ENCODE measurements at places on chromosomes 2 and 18.

DNA sequence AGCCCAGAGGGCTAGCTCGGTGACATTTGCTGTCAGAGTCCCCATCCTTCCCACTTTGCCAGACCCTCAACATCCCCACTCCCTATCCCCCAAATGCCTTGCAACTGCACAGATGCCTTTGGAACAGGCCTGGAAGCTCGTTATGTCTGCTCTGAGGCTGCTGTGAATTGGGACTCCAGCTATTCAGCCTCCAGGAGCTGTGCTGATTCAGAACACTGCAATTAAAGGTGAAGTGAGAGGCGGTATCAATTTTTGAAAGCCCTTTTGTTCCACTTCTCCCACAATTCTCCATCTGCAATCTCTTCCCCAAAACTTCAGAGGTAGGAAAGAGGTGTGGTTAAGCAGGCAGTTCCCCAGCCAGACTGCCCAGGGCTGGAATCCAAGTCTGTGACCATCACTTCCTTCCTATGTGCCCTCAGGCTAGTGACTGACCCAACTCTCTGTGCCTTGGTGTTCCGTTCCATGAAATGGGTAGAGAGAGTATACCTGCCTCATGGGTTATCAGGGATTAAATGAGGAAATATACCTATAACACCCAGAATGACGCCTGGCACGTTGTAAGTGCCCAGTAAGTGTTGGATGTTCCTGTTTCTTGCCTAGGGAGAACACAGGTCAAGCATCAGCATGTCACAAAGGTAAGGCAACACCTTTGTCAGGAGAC is 17.5 kb downstream of the NOSTRIN start:
- DNase-seq = no peak

GRCh38 chr2:55772109-55772980 is 78.7 kb upstream of the PNPT1 start:
- DNase-seq = no peak

DNA sequence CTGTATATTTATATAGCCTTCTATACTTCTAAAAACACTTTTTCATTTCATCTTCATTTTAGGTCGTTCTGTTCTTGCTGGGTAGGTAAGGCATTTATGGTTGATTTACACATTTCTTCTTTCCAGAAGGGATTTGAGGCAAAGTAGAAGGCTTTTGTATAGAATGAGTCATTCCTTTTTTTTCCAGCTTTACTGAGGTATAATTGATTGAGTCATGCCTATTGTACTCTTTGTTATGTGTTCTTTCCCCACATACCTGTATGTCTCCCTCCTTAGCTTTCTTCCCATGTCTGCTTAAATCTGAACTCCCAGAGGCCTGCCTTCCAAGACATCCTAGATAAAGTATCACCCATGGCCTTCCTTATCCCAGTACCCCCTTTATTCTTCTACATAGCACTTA is 4.8 kb upstream of the CDC42EP3 start:
- peak; percentile 79 for DNase-seq

DNA sequence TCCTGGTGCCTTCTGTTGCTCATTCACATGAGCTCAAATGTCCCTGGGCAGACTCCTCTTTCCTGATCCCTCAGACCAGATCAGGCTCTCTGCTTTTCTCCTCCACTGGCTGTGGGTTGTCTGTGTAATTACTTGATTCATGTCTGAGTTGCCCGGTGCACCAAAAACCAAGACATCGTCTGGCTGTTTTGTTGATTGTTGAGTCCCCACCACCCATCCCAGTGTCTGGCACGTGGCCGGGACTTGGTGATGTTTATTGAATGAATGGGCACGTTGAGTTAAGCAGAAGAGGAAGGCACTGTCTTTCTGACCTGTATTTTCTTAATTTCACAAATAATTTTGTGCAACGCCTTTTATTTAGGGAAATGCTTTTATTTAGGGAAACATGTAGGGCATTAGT is 499.1 kb upstream of the HS6ST1 start:
- DNase-seq = no peak

DNA sequence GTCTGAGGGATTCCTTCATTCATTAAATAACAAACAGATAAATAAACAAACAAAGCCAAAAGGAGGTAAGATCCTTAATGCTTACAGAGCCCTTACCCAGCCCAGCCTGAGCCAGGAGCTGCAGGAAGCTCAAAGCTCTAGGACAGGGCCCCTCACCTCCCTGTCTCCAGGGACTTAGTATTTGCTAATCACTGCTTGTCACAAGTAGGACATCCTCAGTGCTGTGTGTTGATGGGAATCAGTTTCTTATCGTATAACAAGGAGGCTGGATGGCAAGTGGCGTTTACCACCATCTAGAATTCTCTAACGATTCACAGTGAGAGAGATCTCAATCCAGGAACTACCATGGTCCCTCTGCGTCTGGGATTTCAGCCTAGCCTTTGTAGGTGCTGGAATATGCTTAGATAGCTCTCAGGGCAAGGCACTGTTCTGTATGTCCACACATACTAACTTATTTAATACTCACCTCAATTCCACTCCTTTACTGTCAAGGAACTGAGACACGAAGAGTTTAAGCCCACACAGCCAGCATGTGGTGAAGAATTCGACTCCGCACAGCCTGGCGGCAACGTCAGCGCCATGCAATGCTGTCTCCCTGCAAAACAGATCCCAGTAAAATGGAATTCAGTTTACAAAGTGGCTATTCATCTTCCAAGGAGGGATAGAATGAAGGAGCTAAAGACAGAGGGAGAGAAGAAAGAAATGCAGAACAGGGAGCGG is 164.8 kb downstream of the MYCN start:
- DNase-seq = no peak

GRCh38 chr2:61448229-61448628 is 22.7 kb downstream of the USP34 start:
- DNase-seq = no peak

DNA sequence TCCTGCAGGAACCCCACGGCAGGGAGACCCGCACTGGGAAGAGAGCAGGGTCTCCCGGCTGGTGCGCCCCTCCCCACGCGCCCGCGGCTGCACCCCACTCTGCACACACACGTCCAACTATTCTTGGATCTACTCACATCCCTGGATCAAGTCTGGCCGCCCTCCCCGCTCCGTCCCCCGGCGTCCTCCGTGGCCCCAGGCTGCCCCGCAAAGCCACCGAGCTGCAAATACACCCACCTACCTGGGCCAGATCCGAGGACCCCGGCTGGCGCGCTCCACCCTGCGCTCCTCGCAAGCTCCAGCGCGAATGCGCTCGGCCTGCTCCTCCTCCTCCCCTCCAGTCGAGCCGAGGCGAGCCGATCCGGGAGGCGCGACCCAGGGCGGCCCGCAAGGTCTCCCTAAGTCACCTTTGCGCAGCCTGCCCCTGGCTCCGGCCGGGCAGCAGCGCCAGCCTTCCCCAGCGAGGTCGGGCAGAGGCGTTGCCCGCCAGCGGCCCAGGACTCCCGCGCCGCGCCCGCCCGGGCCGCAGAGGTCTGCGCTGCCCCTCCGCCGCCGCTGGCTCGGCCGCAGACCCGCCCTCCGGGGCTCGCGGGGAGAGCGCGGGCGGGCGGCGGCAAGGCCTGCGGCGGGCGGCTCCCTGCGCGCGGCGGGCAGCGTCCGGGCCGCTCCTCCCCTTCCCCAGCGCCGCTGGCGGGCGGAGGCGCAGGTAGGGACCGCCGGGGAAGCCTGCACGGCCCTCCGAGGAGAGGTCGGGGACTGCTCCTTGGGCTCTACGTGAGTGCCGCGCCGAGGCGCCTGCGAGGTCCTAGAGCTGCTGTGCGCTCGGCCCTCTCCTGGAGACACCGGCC is 126.0 kb downstream of the OSBPL1A start:
- peak; percentile 83 for DNase-seq

All from astrocyte of the spinal cord (primary cell).